ENCODE measurements at places on chromosomes 5 and 9.

- DNase-seq = no peak
Measured at GRCh38 chr5:72407541-72407940, 87.4 kb downstream of the PTCD2 start.

DNA sequence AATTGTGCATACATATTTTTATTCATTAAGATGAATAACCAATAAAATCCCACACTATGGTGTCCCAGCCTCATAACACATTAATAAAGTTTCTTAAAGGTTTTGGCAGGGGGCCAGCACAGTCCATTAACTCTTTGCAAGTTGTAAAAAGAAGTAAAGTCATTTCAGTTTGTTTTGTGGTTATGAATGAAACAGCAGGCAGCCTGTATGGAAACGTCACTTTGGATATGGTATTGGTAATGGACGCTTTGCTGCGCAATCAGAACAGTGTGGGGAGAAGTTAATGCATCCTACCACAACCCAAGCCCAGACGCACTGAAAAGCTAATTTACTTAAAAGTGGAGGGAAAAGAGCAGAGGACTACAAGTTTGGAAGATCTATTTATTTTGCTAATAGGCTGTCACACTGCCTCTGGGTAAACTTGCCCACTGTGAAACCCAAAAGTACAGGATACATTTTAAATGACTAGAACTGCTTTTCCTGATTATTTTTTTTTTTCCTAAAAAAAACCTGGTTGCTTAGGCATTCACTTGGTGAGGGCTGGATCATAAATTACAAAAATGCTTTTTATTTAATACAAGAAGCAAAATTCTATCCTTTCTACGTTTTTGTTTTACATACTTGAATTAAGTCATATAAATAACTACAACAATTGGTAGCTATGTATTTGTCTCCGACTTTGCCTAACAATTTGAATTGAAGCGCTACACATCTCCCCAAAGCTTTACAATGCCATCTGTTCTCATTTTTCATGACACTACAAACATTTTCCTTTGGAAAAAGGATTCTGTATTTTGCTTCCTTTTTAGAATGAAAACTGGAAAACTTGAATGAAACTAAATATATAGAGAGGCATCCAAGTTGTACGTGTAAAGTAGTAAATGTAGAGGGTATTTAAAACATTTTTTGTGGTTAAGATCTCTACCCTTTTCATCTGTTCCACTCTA is 104.3 kb downstream of the NFIB start:
- DNase-seq = no peak

DNA sequence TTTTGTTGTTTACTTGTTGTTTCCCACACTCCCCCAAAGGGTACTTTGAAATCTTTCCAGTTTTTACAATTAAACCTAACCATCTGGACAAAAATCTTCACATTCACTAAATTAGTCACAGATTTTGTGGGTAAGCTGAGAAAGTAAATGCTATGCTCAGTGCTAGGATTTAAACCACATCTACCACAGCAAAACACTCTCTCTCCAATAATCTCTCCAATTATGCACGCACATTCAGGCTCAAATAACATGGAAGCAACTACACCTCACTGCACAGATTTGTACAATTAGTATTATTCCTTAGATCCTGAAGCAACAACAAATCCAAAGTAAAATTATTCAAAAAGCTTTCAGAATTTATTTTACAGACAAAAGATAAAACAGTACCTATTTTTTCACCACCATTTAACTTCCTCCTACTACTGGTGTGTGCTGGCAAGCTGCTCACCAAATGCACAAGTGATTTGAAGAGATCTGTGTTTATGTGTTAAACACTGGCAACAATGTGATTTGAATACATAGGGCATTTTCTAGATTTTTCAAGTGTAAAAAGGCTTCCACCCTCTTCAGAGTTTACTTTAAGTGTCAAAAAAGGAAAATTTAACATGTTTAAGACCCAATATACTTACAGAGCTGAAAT is 16.6 kb downstream of the ZNF608 start:
- DNase-seq = no peak

DNA sequence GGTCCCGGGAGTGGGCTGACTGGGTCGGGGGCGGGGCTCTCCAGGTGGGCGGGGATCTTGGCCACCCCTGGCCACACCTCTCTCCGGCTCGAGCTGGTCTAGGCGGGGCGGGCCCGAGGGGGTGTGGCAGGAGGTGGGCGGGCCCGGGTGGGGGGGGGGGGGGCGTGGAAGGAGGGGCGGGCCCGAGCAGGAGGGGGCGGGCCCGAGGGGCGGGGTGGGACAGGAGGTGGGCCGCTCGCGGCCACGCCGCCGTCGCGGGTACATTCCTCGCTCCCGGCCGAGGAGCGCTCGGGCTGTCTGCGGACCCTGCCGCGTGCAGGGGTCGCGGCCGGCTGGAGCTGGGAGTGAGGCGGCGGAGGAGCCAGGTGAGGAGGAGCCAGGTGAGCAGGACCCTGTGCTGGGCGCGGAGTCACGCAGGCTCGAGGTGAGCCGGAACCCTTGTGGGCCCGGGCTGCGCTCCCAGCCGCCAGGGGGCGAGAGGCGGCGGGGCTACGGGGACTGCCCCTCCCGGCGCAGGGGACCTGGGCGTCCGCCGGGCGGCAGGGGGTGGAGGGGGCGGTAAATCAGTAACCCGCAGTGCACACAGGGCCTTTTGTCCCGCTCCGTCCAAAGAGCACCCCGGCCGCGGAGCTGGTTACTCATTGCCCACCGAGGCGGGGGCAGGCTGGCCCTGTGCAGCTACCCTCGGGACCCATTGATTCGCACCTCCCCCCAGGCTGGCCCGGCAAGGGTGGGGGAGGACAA is at the start of gene FGFR4:
Gene FGFR4, plus strand, starts transcription at position 262 of the 744 bp plus-strand sequence. CDS start 2,688 bp downstream, outside the sequence.
- peak; percentile 77 for DNase-seq

DNA sequence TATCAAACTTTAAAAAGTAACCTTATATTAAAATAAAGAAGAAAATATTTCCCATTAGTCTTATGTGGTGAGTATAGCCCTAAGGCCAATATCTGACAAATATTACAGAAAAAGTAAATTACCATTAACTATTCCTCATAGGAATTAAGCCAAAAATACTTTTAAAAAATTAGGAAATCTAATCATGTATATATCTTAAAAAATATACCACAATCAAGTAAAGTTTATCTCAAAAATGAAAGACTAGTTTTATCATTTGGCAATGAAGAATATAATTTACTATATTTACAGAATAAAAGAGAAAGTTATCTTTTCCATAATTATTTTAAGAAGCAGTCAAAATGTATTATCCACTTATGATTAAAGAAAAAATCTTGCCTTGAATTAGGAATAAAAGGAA is 458.8 kb upstream of the ZNF462 start:
- no peak for DNase-seq

GRCh38 chr5:123673107-123673506 is 161.1 kb downstream of the CSNK1G3 start:
- no peak for DNase-seq

- DNase-seq = no peak
Measured at GRCh38 chr5:19555436-19555835, 432.6 kb downstream of the CDH18 start.

GRCh38 chr5:6261256-6261655 is 117.1 kb downstream of the MED10 start:
- no peak for DNase-seq

- no peak for DNase-seq
Measured at GRCh38 chr5:40547994-40548575, 131.6 kb upstream of the PTGER4 start.

GRCh38 chr9:27059412-27059811 is 49.6 kb upstream of the TEK start:
- no peak for DNase-seq

DNA sequence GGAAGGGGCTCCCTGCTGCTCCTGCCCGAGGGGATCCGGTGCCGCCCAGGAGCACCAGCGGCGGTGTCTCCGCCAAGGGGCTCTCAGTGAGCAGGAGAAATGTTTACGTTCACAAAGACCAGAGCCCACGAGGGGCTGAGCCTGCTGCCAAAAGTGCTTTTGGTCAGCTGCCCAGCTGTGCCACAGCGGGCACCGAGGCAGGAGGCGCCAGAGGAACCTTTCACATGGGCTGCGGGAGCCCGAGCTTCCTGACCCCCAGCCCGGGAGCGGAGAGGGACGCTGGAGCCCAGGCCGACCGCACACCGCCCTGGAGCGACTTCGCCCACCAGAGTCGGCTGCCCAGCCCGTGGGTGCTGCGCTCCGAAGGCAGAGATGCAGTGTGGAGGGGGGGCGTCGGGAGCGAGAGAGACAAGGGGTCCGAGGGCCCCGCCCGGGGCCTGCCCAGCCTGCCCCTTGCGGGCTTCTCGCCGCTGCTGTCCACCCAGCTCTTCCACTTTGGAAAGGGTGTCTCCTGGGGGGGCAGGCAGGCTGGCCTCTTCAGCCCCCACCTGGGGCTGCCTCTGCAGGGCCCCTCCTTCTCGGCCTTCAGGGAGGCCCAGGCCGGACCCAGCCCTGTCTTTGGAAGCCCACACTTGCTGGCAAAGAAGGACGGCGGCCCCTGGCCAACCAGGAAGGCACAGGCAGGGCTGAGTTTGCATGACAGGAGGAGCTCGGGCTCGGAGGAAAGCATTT is 7.9 kb downstream of the PPP1R26 start:
- no peak for DNase-seq

- no peak for DNase-seq
Measured at GRCh38 chr9:70133253-70134208, 89.9 kb downstream of the MAMDC2 start.

All from HCEC 1CT (cell line).